ENCODE measurements at places on chromosomes 1 and 21. TPM values are rescaled to one million over a fixed set of nuclear protein-coding genes. Genes with fewer than 3 reads are reported as not detected.

- DNase-seq, result no peak
Observed at GRCh38 chr1:53576381-53576801, 117.2 kb downstream of the DMRTB1 start.

- no peak for DNase-seq
Observed at GRCh38 chr21:28518630-28519029, 474.0 kb downstream of the LTN1 start.

DNA sequence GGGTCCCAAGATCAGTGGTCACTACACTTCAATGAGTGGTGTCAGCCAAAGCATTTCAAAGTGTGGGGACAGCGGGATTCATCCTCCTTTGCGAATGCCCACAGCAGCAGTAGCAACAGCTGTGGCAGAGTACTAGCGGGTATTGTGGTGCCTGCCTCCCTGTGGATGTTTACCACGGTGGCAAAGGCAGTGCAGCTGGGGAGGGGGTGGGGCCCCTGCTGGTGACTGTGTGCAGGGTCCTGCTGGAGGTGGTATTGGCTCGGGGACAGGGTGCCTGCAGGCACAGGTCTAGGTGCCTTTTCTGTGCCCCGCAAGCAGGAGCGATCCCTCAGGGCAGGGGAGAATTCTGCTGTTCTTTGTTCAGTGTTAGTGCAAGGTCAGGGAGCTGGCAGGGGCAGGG lies 415.7 kb downstream of the USP25 start:
- DNase-seq, result no peak

GRCh38 chr1:201253411-201253810 lies 29.9 kb upstream of the PKP1 start:
- peak; percentile 13 for DNase-seq

FCRL5 gene
- total RNA-seq, result 0.16 TPM

DNA sequence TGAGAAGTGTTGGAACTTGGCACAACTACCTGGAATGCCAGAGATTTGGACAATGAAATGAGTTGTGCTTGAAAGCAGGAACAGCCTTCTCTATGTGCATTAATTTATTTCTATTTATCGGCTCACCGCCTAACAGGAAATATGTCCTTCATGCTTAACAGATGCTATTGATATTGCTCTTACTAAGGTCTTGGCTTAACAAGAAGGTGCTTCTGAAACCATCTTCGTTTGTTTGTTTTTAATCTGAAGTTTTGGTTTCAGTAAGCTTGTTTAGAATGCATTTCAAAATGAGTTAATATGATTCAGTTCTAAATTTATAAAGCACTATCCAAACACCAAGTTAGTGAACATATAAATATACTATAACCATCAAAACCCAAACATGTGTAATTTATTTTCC lies 898.3 kb upstream of the B3GALT2 start:
- no peak for DNase-seq

COL6A1 gene
- 201 TPM for total RNA-seq

GRCh38 chr1:169704797-169705196 lies 6.6 kb downstream of the SELL start:
- no peak for DNase-seq

ALG14 gene
- total RNA-seq, result 0.79 TPM

- DNase-seq, result no peak
Observed at GRCh38 chr1:13546791-13547190, 33.0 kb upstream of the LRRC38 start.

DNA sequence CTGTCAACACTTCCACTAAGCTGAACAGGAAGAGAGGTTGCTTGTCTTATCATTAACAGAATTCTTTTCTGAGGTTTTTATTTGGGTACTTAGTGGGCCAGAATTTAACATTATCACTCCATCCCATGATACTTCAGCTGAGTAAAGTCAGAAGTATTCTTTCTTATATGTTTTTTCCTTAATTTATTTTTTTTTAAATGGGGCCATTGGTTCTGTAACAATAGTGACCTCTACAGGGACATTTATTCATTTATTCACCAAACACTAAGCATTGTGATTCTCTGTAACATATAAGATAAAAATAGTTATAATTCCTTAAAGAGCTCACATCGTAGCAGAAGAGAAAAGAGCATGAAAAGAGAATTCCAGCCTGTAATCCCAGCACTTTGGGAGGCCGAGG lies 9.8 kb downstream of the GREM2 start:
- DNase-seq, result no peak

GRCh38 chr1:177442584-177442983 lies 271.8 kb downstream of the BRINP2 start:
- no peak for DNase-seq

DNA sequence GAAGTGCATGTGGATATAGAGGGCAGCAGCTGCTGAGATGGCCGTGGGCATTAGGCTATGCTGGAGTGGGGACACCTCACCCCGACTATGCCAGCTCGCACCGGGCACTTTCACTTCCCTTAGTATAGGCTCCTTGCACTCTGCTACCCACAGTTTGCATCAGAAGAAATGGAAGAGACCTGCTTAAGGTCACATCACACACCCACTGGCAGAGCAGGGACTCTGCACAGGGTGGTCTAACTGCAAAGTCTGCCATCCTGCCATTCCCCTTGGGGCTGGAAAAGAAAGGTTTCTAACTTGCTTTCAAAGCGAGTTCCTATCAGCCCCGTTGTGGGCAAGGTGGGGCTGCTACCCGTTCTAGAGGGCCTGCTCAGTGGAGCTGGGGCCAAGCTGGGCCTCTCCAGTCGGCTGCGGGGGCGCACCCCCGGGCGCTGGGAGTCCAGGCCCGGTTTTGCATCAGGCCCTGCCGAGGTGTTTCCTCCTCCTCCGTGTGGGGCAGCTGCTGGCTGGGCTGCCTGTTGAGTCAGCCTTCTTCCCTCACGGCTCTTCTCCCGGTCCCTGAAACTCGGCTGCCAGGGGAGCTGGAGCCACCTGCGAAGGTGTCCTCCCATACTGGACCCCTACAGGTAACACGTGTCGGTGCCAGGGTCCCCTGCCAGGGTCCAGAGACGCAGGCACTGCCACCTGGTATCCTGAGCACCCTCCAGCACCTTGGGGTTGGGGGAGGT lies at the start of gene SYTL1:
Gene SYTL1 (plus strand): TSS at position 498 of the 728 bp plus-strand sequence. CDS start 3,313 bp downstream, outside the sequence.
- no peak for DNase-seq

DNA sequence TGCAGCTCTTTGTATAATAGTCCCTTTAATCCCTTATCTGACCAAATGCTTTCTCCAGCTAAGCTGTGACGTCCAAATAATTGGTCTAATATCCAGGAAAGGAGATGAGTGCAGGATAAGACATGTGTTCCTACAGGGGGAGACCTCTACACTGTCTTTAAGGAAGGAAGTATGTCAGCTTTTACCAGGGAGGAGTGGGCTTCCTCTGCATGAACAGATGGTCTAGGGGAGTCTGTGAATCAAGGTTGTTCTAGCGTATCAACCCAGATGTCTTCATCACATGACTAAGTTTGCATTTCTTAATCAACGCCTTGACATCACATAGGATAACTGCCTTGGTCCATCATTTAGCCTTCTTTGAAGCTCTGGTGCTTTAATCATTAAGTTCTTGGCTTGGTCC lies 528.2 kb downstream of the MRPL39 start:
- DNase-seq, result no peak

AJAP1 gene
- 0.04 TPM for total RNA-seq

KCTD3 gene
- total RNA-seq, result 14.3 TPM

ZNF695 gene
- total RNA-seq, result 0.08 TPM

TPTE gene
- not detected for total RNA-seq

DNA sequence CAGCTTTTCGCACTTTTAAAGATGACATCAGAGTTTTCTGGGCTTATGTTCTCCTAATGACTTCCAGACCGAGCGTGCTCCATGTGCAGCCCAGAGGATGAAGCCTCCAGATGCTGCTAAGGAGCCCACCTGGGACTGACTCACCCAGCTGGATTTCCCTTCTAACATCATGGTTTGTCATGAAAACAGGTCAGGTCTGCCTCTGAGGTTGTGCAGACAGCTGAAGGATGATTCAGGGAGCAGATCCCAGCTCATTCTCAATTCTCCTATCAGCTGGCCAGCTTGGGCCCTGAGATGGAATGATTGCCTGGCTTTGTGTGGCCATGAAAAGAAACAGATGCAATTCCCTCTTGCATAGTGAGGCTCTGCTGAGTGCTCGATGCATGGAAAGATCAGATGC lies 123.9 kb upstream of the DUSP10 start:
- no peak for DNase-seq

- DNase-seq, result peak; percentile 58
Observed at GRCh38 chr1:228211531-228212414, 3.9 kb downstream of the OBSCN start.

- DNase-seq, result no peak
Observed at GRCh38 chr1:108182959-108183700, 17.0 kb downstream of the SLC25A24 start.

DNA sequence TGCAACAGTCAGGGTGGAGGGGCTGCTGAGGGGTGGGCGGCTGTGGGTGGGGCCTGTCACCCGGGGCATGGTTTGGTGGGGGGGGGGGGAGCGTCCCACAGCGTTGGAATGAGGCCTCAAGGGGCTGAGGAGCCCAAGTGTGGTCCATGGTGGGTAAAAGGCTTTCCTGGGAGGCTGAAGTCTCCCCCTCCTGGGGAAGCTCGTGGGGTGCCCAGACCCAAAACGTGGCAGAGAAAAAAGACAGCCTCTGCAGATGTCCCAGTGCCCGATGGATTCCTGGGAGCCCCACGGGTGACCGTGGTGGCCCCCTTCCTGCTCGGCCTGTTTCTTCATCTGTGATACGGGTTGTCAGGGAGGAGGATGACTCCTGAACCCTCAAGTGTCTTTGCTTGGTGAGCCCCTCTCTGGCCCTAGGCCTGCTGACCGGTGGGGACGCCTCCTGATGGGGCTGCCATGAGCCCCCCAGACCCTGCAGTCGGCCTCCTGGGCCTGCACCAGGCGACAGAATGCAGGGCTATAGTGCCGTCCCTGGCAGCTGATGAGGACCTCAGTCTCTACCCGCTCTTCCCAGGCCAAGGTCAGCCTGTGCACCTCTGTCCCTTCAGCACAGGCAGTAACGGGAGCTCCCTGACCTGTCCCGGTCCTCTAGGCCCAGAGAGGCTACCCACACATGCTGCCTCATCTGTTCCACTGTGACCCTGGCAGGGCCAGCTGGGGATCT lies 1.1 kb downstream of the OBSCN start:
- DNase-seq, result peak; percentile 47

MPL gene
- total RNA-seq, result 0.39 TPM

- DNase-seq, result no peak
Observed at GRCh38 chr21:22363504-22363903, 1365.3 kb downstream of the NCAM2 start.

DNA sequence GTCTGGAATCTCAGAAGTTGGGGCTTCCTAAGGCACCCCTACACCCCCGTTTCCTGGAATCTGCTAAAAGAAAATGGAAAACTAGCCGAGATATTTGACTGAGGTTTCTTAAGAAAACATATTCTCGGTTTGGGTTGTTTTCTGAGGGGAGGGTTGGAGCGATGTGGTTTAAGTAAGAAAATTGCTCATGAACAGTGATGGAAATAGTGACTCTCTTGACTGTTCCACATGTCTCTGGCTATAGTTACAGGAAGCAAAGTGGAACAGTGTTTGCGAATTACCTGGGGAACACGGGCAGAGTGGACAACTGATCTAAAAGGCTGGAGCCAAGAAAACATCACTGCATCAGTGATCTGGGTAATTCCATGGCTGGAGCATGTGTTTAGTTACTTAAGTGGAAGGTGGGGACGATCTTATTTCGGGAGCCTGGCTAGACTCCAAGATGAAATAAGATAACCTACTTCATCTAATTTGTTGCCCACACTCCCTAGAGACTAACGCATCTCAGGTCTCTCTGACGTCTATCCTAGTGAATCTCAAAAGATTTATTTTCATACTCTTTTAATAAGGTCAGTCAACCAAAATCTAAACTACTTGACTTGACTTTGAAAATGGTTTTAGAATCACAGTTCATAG lies 92.4 kb downstream of the KCNJ15 start:
- DNase-seq, result no peak

GRCh38 chr1:228098323-228098931 lies 4.7 kb downstream of the C1orf35 start:
- no peak for DNase-seq

Data from right atrium auricular region (tissue), 2 donors.